Psoas muscle (tissue), 8 donors: ENCODE measurements at places on chromosomes 5 and 9.

DNA sequence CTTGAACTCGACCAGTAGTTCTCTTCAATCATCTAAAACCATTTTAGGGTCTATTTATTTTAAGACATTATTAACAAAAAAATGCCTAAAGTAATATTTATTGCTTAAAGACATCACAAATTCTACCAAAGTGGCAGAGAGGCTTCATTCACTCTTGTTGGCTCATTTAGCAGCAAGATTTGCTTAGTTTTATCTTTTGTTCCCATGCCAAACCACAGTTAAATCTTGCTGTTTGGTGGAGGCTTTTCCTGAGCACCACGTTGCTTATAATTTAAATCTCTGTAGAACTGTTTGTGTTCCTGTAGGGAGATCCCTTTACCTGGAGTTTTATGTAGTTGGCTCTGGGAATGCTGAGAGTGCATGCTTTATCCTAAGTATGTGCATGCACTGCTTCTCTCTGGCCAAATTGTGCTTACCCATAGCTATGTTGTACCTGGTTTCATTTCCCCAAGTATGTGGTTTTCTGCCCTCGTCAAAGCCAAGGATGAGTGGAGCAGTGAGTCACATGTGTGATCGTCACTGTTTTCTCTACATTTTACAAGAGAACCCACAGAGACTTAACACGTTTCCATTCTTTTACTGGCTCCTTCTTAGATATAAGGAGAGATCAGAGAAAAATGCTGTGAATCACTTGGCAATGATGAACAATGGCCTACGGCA is 42.1 kb upstream of the MAST4 start:
- no peak for DNase-seq

DNA sequence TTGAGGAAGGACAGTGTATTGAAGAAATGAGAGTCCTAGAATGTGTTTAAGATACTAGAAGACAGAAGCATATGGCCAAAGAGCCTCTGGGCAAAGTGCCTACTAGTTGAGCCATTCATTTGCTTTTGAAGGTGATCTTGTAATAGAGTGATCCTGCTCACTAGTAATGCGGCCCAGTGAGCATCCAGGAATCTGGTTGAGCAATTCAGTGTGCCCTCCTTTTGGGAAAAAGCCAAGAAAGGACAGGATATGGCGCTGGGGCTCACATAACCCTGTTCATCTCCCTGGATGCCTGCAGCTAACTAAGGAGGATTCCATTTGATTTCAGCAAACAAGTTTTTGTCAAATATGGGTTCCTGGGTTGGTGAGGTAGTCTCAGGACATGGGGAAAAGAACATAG is 16.3 kb downstream of the ADAM19 start:
- no peak for DNase-seq

GRCh38 chr9:35226651-35227050 is 64.8 kb downstream of the UNC13B start:
- no peak for DNase-seq

GRCh38 chr9:35164711-35165110 is 2.9 kb downstream of the UNC13B start:
- no peak for DNase-seq

DNA sequence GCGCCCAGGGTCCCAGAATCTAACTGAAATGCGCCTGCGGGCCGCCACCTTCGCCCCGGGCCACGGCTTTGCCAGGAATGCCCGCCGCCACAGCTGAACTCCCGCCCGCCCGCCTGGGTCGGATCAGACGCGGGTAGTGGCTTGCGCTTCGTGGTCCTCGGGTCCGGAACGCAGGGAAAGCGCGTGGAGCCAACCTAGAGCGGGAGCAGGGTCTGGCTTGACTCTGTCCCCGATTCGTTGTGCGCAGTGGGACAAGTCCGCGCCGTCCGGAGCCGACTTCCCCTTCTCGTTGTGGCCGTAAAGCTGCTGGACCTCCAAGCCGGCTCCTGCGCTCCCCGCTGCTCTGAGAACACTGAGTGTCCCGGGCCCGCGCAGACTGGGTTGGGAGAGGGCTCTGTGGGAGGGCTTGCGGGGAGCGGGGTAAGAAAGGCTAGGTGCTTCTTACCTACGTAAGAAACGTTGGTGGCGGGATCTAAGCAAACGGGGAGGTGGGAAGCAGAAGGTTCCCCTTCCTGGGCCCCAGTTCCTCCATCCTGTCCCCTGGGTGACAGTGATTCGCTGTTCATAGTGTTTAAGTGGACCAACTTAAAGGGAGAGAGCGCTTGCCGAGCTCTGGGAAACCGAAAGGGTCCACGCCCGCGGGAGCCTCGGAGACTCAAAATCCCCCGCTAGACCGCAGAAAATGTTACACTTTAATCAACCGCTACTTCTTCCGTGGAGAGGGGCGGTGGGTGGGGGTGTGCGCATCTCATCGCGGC is 4.4 kb upstream of the FOXE1 start:
- DNase-seq: peak; percentile 57

GRCh38 chr5:175554296-175554695 is 75.9 kb downstream of the SFXN1 start:
- DNase-seq: no peak

GRCh38 chr9:806285-807156 is 35.0 kb upstream of the DMRT1 start:
- no peak for DNase-seq

- no peak for DNase-seq
These were observed 913.8 kb downstream of the TLE1 start for GRCh38 chr9:80775530-80775929.

DNA sequence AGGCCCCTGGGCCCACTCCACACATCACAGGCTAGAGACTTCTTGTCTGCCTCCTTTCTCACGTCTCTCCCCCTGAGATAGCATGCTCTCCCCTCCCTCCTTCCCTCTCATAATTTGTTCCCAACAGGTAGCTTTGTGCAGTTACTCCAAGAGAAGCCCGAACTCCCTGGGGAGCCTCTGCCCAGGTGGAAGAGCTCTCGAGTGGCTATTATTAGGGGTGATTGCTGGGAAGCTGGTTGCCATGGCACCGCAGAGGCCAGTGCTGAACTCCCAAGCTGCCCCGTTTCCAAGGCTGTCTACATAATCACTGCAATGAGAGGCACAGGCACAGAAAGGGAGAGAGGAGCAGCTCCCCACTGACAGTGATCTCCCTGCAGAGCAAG is 104.7 kb upstream of the GPR151 start:
- no peak for DNase-seq

GRCh38 chr5:1374679-1375055 is 29.8 kb upstream of the CLPTM1L start:
- DNase-seq: no peak

- DNase-seq: no peak
These were observed 77.5 kb downstream of the ZSWIM6 start for GRCh38 chr5:61409568-61409967.

GRCh38 chr9:126706698-126707053 is 92.9 kb downstream of the LMX1B start:
- no peak for DNase-seq

- no peak for DNase-seq
These were observed 16.5 kb downstream of the PTGES start for GRCh38 chr9:129736334-129736733.

DNA sequence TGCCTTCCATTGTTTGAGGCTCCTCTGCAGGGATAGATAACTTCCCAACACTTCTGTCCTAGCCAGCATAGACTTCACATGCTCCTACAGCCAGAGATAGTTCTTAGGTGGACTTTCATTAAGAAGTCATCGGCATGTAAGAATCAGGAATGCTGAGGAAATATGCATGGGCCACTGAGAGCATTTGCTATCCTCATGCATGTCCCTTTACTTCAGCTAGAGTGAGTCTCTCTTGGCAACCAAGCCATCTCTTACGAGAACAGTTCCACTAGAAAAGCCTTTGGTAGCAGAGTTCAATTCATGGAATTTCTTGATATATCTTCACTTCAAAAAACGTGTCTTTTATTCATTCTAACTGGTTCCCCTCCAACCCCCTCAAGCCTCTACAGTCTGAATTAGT is 202.4 kb downstream of the SMARCA2 start:
- no peak for DNase-seq

- no peak for DNase-seq
These were observed 47.1 kb upstream of the NFIB start for GRCh38 chr9:14361074-14361473.

GRCh38 chr5:140287801-140288521 is 14.9 kb downstream of the PFDN1 start:
- no peak for DNase-seq

- no peak for DNase-seq
These were observed 18.6 kb upstream of the KDM4C start for GRCh38 chr9:6739218-6739617.

DNA sequence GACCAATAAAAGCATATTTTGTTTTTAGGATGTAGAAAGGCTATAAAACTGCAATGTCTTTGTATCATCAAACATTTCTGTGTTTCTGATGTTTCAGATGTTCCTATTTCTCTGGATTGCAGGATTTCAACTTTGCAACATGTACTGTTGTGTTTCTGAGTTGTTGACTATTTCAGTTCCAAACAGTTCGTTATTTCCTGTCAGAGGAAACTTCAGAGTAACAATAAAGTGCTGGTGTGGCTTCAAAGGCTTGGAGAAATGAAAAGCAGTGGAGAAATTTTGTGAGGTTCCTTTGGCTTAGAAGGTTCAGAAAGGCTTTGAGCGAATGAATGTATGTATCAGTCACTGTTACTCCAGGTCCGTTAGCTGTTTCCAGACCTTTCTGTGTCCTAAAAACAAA is 17.2 kb downstream of the TJP2 start:
- DNase-seq: no peak

DNA sequence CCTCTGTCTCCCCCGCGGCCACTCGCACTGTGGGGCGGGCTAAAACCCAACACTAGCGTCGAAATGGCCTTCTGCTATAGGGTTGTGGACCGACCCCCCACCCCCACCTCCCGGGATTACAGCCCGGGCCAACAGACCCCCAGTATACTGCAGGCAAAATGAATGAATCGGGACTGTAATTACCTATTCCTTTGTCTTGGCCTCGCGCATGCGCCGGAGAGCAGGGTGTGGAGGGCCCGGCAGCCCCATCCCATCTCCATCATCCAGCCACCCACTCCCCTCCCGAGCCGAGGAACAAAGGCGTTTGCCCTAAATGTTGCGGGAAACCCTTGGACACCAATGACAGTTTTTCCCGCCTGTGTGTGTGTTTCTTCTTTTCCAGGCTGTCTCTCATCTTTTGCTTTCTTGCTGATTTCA is 1.6 kb downstream of the BASP1 start:
- DNase-seq: no peak

- peak; percentile 55 for DNase-seq
These were observed 59.3 kb downstream of the CAST start for GRCh38 chr5:96721351-96721977.

DNA sequence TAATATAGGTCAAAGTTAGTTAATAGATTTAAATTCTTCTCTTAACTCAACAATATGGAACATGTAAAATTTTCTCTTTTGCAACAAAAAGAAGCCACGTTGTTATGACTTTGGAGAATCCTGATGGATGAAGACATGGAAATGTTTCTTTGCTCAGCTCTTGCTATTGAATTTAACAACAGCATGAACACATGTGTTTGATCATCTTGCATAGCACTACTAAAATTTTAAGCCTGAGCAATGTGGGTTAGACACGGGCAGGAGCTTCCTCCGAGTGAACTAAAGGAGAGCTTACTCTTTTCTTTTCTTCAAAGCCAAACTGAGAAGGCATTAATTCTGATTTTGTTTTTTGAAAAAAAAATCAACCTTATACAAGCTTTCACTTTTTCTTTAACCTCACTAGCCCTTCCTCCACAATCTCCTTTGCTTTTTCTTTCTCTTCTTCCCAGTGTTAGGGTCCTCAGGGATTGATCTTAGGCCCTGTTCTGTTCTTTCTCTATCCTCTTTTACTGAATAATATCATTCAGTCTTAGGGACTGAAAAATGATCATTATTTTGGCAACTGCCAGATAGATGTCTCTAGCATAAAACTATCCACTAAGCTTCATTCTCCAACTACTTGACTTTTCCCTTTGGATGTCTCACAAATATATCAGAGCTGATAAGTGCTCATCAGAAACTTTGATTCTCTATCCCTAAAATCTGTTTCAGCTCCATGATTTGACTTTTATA is 36.9 kb downstream of the ADAMTS19 start:
- DNase-seq: no peak

GRCh38 chr5:67286006-67286405 is 89.4 kb upstream of the CD180 start:
- DNase-seq: no peak

GRCh38 chr5:167633114-167633513 is 658.3 kb upstream of the WWC1 start:
- no peak for DNase-seq

GRCh38 chr5:160427607-160428006 is 6.0 kb downstream of the PTTG1 start:
- no peak for DNase-seq

DNA sequence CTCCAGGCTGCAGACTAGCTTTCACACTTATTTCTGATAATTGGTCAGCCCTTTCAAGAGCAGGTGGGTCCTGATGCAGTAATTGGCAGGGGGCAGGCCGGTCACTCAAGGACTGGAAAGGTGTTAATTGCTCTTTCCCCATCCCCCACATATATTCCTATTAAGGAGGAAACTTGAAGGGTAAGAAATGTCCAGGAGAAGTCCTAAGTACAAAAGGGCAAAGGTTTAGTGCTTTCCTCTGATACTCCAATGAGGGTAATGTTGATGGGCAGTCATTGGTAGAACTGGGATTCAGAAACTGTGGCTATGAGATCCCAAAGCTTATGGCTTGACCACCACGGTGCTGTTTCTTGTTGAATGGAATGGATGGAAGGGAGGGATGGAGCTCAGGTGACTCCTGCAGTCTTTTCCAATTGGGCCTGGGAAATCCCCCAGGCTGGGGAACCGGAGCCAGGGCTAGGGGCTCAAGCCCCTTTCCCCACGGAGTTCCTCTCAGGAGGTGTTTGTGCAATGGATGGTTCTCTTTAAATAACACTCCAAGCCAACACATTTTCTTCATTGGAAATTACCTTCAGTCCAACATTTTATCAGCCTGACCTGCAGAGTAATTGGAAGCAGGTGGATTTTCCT is 103.2 kb upstream of the ALDH1B1 start:
- DNase-seq: no peak

DNA sequence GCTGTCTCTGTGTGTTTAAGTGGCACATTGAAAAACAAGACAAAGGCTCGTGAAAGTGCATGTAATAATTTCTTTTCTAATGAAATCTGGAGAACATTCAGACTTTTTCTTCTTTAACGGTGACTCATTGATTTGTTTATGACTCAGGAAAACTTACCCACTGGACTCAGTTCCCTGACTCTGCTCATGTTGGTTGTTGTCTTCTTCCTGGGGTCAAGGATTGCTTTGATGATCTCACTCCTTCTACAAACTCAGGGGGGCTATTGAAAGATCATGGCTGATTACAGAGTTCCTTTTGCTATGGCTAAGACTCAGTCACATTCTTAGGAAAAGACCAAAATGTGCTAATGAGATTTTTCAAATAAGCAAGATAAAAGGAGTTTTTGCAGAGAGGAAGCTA is 141.1 kb upstream of the DAP start:
- DNase-seq: no peak

GRCh38 chr5:168978015-168978414 is 322.9 kb downstream of the SLIT3 start:
- no peak for DNase-seq

- DNase-seq: no peak
These were observed 20.7 kb downstream of the IFNE start for GRCh38 chr9:21461377-21461776.
